NCI-H1436 treated with DMSO at 0.1 percent for 48 hours (cell line): ENCODE measurements at places on chromosomes 11 and 22.

- DNase-seq: no peak
These were observed 395.3 kb downstream of the JRKL start for GRCh38 chr11:96785073-96785472.

DNA sequence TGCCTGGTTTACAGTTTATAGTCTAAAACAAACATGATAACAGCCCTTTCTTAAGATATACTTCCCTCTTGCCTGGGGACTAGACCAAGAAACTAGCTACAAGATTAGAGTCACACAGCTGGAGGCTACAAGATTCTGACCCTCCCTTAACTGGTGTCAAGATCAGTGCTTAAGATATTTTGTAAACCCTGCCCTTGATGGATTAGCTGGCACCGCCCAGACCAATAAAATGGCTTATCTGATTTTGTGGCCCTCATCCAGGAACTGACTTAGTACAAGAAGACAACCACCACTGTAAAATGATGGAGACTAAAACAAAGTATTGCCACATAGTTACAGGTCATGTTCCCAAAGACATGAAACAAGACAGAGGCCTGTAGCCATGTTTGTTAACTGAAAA, 53.4 kb downstream of the FAM181B start:
- DNase-seq: no peak

DNA sequence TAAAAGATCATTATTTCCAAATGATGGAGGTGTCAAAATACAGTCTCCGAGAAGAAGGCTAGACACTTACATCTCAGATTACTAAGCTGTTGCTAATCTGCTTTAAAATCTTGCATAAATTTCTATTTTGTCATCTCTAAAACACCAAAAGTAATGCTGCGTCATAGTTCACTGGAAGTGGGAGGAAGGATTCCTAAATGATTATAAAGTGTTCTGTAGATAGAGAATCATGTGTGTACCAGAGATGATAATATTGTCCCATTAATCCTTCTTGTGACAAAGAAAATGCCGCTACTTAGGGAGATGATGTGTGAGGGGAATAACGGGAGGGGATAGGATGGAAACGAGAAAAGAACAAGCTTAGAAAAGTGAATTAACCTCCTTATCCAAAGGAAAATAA, 268.6 kb downstream of the JRKL start:
- no peak for DNase-seq

DNA sequence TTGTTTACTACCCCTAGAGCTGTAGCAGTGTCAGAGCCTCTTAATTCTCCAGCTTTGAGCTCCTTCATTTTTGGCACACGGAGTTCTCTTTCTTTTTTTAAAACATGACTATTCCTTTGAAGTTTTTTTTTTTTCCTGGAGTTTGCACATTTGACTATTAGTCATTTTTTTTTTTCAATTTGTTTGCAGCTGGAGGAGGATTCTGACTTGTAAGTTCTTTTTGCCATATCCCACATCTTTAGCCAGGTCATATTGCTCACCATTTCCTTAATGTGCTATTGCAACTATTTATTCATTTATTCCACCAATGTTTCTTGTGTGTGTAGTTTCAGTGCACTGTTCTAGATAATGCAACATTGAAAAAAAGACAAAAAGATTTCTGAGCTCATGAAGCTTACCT, 166.3 kb upstream of the ARHGAP20 start:
- no peak for DNase-seq

GRCh38 chr11:11345099-11345498, 8.0 kb downstream of the CSNK2A3 start:
- no peak for DNase-seq

- DNase-seq: no peak
These were observed 161.4 kb downstream of the BRD1 start for GRCh38 chr22:49666146-49666809.

DNA sequence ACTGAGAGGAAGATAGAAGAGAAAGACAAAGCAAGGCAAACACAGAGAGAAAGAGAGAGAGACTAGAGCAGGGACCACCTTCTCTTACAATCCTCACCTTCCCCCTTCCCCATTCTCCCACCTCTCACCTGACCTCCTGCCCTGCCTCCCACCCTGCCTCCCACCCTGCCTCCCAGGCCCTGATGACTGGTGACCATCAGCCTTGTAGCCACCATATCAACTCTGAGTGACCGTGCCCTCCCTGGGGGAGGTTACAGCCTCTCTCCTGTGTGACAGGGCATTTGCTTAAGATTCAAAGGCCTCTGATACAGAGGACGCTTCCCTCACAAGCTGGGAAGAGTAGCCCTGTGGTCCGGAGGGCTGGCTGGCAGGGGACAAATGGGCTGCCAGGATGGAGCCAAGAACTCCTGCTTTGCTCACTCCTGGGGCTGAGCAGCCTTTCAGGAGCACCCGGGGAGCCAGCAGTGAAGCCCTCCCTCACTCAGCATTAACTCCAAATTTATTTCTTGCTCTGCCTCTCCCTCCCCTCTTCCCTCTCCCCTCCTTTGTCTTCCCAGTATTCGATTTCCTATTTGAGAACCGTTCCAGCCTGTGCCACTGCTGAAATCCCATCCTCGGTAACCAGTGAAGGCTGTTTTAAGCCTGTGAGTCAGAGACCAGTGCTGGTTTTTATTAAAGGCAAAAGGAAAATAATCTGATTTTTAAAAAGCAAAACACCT, 125.2 kb upstream of the SYT13 start:
- no peak for DNase-seq

DNA sequence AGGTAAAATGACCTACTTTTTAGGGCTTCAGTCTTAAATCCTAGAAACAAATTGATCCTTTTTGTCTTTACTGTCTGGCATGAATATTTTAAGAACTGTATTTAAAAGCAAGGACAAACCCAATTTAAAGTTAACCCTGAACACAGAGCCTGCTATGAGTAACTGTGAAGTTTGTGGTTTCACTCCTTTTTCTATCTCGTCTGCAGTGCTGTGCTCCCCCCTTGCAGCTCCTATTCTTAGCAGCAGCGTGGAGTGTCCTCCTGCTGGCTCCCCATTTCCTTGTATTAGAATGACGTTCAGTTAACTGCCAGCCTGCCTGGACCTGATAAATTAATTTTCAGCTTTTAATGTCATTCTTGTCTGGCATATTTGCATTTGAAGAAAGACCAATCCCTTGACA, 40.0 kb upstream of the LRRC4C start:
- no peak for DNase-seq

DNA sequence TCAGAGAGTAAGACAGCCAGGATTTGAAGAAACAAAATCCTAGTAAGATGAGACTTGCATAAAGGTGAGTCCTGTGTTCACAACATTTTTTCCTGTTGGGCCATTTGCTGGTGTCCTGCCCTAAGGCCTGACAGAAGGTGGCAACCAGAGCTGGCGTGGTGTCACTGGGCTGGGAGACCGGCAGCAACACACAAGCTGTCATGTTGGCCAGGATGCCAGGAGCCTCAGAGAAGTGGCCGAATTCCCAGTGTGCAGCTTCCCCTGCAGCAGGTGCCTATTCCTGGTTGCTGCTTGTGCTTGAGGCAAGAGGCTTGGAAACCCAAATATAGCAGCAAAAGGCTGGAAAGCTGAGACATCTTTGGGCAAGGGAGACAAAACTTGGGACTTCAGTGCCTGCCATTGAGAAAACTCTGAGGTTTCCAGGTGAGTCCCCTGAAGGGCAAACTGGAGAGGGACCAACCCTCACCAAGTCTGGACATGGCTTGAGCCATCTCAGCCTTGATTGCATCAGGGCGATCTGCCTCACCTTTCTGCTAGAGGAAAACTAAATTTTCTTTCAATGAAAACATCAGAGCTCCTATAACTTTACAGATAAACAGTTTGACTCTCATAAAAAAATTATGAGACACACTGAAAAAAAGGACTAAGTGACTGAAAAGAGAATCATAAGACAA, 25.9 kb downstream of the ALG12 start:
- no peak for DNase-seq

- DNase-seq: no peak
These were observed 41.8 kb upstream of the SCN3B start for GRCh38 chr11:123696183-123696582.

DNA sequence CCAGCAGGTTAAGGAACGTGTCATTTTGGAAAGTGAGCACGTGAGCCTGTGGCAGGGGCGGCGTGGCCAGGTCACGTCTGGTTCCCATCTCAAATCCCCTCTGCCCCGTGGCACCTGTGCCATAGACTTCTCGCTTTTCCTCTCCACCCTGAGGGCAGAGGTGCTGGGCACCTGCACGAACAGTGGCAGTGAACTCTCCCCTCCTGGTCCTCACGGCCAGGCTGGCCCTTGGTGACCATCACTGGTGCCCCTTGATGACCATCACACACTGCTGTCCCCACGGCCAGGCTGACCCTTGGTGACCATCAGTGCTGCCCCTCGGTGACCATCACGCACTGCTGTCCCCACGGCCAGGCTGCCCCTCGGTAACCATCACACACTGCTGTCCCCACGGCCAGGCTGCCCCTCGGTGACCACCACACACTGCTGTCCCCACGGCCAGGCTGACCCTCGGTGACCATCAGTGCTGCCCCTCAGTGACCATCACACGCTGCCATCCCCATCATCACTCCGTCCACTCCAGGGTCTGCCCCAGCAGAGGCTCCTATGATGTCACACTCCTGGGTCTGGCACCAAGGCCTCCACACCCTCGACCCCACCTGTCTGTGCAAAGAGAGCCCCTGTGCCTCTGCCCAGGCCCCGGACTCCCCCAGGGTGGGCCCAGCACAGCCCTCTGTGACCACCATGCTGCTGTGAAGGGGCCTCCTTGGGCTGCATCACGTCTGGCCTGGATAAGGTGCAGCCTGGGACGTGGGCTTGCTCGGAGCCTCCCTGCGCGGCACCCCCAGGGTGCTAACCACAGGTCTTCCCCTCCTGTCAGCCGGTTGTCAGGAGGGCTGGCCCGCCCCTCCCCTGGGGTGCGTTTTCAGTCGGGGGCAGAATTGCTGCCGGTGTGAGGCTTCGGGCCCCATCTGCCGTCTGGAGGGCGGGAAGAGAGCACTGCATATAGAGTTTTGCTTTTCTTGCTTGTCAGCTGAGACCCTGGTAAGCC, 738.6 kb downstream of the BRD1 start:
- no peak for DNase-seq

DNA sequence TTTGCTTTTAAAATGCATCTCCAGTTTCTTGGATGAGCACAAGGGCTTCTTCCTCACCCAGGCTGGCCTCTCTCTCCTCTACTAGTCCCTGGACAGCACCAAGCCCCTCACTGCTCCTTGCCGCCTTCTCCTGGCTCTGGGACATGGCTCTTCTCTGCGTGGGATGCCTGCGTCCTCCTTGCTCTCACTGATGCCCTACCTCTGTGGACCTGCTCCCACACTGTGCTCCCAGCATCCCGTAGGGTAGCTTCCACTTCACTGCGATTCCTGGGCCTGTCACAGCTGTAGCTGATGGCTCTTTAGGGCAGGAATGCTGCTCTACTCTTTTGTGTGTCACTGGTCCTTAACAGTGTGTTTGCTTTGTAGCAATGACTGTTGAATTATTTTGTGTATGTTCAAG, 136.3 kb downstream of the SNX19 start:
- no peak for DNase-seq

GRCh38 chr11:47179655-47179991, 2.9 kb upstream of the ARFGAP2 start:
- no peak for DNase-seq

DNA sequence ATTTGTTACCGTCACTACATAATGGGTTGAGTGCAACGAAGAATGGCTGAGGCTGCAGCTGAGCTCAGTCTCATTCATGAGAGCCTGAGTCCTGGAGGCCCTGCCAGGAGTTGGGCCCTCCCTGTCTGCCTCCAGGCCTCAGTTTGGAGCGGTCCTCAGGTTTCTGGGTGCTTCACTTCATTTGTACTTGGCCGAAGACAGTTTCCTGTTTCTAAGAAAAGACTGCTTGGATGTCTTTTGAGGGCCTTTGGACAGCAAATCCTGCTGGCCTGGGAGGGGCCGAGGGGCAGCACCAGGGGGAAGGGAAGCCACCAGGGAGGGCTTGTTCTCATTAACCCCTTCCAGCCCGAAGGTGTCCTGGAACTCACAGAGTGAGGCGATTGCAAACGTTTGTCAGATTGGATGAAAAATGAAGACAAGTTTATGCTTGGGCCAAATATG, 163.1 kb downstream of the ETS1 start:
- no peak for DNase-seq

DNA sequence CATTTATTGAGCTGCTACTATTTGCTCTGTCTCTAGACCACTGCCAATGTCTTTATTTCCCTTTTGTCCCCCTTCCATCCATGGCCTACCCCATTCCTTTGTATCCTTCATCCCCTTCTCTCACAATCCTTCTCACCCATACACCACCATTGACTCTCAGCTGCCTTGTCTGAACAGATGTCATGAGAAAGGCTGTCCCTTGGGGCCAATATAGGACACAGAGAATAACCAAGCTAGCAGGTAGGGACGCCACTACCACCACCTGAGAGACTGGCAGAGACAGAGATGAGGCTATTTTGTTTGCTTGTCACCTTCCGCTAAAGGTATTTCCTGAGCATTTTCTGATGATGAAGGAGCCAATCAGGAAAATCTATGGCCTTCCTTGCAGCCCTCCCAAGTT, 138.9 kb downstream of the CD44 start:
- DNase-seq: no peak

DNA sequence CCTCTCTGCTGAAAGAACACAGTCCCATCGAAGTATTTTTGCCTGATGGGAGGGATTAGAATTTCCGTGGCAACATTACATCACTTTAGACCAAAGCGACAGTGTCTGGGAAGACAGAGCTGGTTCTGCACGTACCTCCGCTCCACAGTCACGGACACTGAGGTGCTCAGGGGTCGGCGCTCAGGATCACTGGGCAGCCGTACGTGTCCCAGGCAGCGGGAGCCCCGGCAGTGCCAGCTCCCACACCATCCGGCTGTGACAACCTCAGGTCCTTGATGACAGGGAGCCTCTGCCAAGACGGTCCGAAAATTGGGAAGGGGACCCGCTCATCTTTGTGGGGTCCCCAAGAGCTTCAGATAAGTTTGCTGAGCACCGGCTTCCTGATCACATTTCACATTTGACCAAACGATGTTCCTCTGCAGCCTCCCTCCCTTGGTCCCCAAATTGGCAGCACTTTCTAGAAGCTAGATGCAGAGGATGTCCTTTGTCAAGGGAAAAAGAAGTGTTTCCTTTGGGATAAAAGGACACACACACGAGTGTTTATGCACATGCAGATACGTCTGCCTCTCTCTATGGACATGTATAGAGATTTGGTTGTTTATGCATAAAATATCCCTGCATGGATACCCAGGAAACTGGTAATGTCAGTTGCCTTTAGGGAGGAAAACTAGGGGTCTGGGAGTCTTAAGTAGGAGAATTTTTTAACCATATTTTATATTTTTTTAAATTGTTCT, 61.6 kb upstream of the LINC01488 start:
- no peak for DNase-seq

DNA sequence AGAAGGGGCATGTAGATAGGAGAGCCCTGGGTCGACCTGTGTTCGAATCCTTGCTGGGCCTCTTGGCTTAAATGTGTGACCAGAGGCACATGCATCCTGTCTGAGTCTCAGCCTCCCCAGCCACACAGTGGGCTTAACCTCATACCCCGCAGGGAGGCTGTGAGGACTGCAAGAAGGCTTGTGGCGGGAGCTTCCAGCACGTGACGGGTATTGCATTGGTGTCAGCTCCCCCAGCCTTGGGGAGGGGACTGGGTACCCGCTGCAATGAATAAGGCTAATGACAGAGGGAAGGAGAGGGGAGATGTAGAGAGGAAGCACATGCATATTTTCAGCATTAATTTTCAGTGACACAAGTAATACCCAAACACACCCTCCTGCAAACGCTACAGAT, 8.1 kb downstream of the RASD2 start:
- DNase-seq: no peak

- no peak for DNase-seq
These were observed 478.9 kb upstream of the ARHGAP42 start for GRCh38 chr11:100208207-100208606.

GRCh38 chr11:67302571-67303131, 679 bp upstream of the SSH3 start:
- no peak for DNase-seq

- no peak for DNase-seq
These were observed 21.7 kb upstream of the COMT start for GRCh38 chr22:19919701-19920363.
